Right atrium auricular region (tissue), 2 donors: ENCODE measurements at places on chromosomes 12 and 14. TPM values are rescaled to one million over a fixed set of nuclear protein-coding genes. Genes with fewer than 3 reads are reported as not detected.

DNA sequence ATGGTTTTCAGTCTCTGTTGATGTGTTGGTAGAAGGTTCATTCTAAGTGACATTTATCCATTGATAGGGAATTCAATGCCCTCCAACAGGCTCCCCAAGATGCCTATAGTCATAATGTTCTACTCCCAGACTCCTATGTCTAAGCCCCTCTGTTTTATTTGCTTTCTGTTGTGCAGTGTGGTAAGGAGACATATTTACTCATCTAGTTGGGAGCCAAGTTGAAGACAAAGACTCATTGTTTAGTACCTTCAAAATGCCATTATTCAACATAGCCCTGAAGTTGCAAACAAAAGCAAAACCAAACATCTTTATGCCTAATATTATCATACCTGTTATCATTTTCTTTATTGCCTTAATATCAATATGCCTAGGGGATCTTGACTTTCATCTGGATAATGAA, 302.1 kb downstream of the RMST start:
- DNase-seq: no peak
- H3K4me1 ChIP-seq: no peaks in the 10 kb centered on the region
- H3K27ac ChIP-seq: no peak overlapping the region
- H3K36me3 ChIP-seq: no peaks in the 10 kb centered on the region

The PRH2 gene
- not detected for total RNA-seq

The GPR65 gene
- total RNA-seq: 1.3 TPM

DNA sequence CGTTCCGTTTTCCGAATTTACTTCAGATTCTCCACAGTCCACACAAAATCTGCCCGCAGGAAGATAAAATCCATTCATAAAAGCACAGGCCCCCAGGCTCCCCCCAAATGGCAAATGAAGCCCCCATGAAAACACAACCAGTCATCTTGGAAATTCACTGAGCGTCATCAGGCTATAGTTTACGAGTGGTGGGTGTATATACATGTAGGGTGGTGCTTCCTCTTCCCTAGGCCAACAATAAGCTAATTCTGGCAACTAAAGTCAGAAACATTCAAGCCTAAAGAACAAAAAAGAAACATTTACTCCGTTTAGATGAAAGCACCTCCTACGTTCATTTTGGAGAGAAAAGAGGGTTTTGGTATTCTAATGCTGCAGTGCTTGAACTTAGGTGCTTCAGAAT, 5.8 kb downstream of the GPR68 start:
- no peak overlapping the region for H3K4me3 ChIP-seq
- H3K27ac ChIP-seq: no peak overlapping the region
- no peak for DNase-seq

DNA sequence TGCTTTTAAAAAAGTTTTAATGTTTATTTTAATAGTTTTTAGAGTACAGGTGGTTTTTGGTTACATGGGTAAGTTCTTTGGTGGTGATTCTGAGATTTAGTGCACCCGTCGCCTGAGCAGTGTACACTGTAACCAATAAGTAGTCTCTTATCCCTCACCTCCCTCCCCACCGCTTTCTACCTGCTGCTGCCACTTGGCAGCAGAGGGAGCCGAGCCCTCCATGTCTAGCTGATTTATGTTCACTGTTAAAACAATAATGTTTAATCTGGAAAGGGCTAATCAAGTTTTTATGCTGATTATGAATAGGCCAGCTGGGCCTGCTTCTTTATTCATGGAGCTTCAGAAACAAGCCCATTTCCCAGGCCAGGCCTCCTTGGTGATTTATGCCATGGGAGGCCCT, 73.1 kb downstream of the ADCK1 start:
- H3K27ac ChIP-seq: no peak overlapping the region
- H3K36me3 ChIP-seq: no peaks in the 10 kb centered on the region
- no peaks in the 10 kb centered on the region for H3K4me1 ChIP-seq
- no peak for DNase-seq

DNA sequence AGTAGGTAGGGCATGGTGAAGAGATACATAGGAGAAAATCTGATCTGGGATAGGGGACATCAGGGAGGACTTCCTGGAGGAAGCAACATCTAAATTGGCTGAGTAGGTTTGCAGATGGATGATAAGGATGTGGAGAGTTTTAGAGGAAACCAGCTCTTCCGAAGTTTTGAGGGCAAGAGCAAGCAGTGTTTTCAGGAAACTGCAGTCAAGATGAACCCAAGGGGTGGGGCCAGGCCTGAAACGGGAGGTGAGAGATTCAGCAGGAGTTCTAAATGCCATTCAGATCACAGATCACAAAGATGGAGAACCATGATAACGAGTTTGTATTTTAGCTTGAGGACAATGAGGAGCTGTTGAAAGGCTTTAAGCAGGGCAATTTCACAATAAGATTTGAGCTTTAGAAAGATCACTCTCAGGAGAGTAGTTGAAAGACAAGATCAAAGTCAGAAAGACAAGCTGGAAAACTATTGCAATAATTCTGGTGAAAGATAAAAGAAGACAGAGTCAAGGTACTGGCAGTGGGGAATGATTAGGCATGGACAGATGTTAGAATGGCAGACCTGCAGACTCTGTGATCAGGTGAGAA, 70.1 kb upstream of the PLXNC1 start:
- no peak for DNase-seq
- H3K4me1 ChIP-seq: peaks cover 17% of the 10 kb centered on the region
- H3K36me3 ChIP-seq: no peaks in the 10 kb centered on the region
- no peak overlapping the region for H3K27ac ChIP-seq

DNA sequence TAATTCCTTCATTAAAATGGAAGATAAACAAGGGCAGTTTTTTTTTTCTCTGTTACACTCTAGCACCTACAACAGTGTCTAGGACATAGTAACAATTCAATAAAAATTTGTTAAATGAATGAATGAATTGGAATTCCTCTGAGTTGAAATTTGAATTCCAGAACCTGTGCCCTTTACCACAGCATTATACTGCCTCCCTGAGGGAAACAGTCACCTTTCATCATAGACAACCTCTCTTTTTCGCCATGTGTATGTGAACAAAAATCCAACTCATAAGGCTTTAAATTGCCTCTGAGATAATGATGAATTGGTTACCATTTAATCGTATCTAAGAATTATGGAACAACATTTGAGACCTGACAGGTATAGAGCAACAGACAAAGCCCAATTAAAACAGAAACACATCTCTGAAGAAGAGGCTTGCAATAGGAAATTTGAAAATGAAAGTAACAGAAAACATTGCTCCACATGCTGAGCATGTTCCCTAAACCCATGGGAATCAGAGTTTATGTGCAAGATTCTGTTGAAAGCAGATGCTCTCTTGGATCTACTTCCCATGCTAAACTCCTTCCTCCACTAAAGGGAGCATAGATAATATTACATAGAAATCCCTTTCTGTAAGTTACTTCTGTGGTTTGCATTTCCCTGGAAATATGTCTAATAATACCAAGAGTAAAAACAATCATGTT, 657.8 kb downstream of the GALC start:
- H3K4me1 ChIP-seq: no peaks in the 10 kb centered on the region
- no peak overlapping the region for H3K4me3 ChIP-seq

DNA sequence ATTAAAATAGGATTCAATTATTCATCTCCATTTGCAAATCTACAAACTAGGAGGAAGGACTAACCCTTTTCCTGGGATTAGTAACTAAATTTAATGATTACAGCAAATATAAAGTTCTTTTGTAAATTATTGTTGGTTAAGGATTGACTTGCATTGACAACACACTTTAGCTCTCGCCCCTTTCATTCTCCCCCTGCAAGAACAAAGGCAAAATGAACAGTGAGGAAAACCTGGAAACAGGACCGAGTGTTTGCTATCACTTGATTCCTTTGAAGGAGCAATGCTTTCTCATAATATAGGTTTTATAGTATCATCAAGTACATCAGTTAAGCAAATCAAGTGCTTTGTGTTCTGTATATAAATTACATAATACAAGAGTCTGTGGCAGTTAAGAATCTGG, 7.4 kb upstream of the COX16 start:
- DNase-seq: no peak
- no peak overlapping the region for H3K27ac ChIP-seq
- H3K36me3 ChIP-seq: peaks cover 5% of the 10 kb centered on the region
- no peaks in the 10 kb centered on the region for H3K4me1 ChIP-seq

The LYZ gene
- total RNA-seq: 35.4 TPM

DNA sequence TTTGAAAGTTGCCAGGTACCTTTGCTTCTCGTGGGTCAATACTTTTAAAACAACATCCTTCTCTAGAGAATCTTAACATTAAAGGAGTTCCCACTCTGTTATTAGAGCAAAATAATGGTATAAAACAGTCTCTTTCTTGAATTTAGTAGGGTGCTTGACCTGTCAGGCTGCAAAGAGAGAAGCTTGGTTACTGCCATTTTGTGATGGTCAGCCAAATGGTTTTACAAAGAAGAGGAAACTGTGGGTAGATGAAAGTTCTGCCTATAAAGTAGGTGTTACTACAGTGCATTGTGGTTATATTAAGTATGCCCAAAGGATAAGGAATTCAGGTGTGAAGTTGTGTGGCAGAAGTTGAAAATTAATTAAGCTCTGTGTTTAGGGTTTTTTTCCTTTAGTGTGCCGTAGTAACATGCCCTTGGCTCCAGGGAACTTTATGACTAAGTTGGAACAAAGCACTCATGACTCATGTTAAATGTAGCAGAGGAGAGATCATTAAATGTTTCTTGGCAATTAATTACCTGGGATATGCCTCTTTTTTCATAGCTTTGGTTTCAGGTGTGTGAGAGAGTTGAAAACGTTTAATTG, 354.0 kb upstream of the KITLG start:
- H3K27me3 ChIP-seq: no peaks in the 10 kb centered on the region
- DNase-seq: no peak
- H3K27ac ChIP-seq: no peak overlapping the region
- H3K4me3 ChIP-seq: no peak overlapping the region
- H3K4me1 ChIP-seq: no peaks in the 10 kb centered on the region
- H3K36me3 ChIP-seq: no peaks in the 10 kb centered on the region

GRCh38 chr14:28571636-28572035, 195.0 kb upstream of the FOXG1 start:
- no peak overlapping the region for H3K4me3 ChIP-seq
- H3K4me1 ChIP-seq: no peaks in the 10 kb centered on the region
- no peak overlapping the region for H3K27ac ChIP-seq

DNA sequence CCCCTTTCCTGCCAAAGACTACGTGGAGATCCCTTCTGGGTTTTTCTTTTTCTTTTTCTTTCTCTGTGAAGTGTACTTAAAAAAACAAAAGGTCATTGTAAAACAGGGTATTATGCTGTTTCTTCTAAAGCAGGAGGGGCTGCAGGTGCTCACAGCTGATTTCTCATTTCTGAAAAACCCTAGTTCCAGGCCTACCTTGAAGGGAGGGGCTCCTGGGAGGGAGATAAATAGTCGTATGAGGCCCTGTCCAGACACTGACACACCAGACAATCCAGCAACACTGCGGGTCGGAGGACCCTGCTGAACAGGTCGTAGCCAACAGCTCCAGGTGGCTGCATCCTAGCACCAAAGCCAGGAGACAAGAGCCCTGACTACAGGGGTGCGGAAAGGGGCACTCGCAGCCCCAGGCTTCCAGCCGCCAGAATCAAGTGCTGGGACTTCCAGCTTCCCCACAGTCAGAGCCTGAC, 41.1 kb downstream of the PSMA6 start:
- no peak overlapping the region for H3K4me3 ChIP-seq
- no peak for DNase-seq
- H3K4me1 ChIP-seq: peaks cover 58% of the 10 kb centered on the region
- peak overlapping the region; percentile 27 for H3K27ac ChIP-seq
- no peaks in the 10 kb centered on the region for H3K36me3 ChIP-seq

DNA sequence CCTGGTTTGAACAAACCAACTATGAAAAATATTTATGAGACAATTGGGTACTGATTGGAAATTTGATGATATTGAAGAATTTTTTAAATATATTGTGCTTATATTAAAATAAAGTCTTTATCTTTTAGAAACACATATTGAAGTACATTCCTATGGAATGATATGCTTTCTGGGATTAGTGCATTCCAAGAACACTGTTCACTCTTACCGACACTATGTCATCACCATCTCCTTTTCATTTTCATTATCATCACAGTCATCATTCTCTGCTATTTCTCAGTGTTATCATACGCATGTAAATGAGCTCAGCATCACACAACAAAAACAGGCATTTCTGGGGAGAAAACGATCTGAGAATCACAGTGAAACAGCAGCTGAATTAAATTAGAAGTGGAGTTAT, 513.3 kb upstream of the CCDC196 start:
- no peaks in the 10 kb centered on the region for H3K27me3 ChIP-seq
- no peaks in the 10 kb centered on the region for H3K36me3 ChIP-seq
- H3K4me3 ChIP-seq: no peak overlapping the region

DNA sequence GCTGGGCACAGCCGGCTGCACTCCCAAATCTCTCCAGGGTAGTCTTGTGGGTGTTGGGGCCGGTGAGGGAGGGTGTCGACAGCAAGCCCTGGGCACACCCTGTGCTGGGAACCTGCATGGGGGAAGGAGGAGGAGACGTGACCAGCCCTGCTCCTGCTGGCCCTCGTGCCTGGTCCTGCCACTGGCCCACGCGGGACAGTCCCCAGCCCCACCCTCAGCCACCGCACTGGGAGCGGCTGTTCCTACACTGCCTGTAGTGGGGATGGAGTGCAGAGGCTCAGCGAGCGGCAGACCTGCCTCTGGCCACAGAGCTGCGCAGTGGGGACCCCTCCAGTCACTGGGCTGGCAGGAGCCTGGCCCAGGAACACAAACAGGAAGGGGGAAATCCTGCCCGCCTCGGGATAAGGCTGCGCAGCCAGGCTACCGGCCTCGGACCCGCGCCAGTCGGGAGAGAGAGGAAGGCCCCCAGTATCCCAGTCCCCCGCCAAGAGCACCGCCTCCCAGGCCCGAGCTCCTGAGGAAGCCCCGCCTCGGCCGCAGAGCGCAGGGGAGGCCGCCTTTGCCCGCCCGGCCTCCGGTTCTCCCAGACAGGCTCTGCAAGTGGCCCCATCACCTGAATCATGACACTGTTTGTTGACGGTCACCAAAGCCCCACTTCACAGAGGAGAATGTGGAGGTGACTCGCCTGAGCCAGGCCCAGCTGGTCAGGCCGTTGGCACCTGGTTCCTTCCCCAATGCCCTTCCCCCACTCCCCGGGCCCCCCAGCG, 10.6 kb downstream of the AHNAK2 start:
- H3K4me1 ChIP-seq: peaks cover 58% of the 10 kb centered on the region
- peak; percentile 71 for DNase-seq
- H3K27ac ChIP-seq: peak overlapping the region; percentile 55
- H3K27me3 ChIP-seq: no peaks in the 10 kb centered on the region
- H3K36me3 ChIP-seq: no peaks in the 10 kb centered on the region

- H3K27me3 ChIP-seq: peaks cover 30% of the 10 kb centered on the region
- H3K36me3 ChIP-seq: no peaks in the 10 kb centered on the region
- no peak overlapping the region for H3K27ac ChIP-seq
- peaks cover 45% of the 10 kb centered on the region for H3K4me1 ChIP-seq
Measured at GRCh38 chr14:99274346-99275221, 2.6 kb upstream of the BCL11B start.

- no peak for DNase-seq
- no peaks in the 10 kb centered on the region for H3K36me3 ChIP-seq
- no peak overlapping the region for H3K4me3 ChIP-seq
- H3K27ac ChIP-seq: no peak overlapping the region
- no peaks in the 10 kb centered on the region for H3K27me3 ChIP-seq
Measured at GRCh38 chr12:120825337-120825736, 78.8 kb downstream of the SPPL3 start.

The TAS2R19 gene
- total RNA-seq: 0.35 TPM

The PDE3A gene
- 127 TPM for total RNA-seq

- DNase-seq: no peak
- H3K27ac ChIP-seq: no peak overlapping the region
Measured at GRCh38 chr12:6635375-6635855, 344 bp downstream of the LPAR5 start.

GRCh38 chr14:37340353-37340752, 142.6 kb downstream of the MIPOL1 start:
- no peaks in the 10 kb centered on the region for H3K4me1 ChIP-seq
- H3K27me3 ChIP-seq: no peaks in the 10 kb centered on the region
- no peak for DNase-seq
- no peak overlapping the region for H3K4me3 ChIP-seq
